Activated naive CD4-positive, alpha-beta T cell treated with anti-CD3 and anti-CD28 coated beads, Interleukin-2, amount 50 U/mL, for 72 hours (primary cell): ENCODE measurements at places on chromosomes 11 and 22.

DNA sequence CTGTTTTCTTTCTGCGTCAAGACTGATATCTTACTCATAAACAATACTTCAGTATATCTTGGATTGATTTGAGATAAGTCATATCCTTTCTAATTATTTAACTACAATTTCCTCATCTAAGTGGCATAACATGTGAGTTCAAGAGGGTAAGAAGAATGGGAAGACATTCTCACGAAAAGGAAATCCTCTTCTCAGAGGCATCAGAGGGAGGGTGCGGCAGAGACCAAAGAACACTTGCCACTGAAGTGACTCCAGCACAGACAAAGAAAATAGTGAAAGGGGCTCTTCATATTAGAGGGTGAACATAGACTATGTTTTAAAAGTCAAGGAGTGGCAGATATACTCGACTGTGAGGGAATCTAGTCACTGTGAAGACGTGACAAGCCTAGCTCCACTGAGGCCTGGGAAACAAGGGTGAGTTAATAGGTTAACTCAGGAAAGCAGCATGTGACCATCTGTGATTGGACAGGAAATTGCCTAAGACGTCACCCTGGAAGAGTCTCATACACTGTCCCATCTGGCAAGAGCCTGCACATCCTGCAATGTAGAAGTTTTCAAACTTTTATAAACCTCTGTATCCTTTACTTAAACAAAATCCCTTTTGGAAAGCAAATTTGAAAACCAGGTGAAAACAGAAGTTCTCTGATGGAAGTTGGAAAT is 1.9 kb upstream of the MMP1 start:
- DNase-seq, result no peak

DNA sequence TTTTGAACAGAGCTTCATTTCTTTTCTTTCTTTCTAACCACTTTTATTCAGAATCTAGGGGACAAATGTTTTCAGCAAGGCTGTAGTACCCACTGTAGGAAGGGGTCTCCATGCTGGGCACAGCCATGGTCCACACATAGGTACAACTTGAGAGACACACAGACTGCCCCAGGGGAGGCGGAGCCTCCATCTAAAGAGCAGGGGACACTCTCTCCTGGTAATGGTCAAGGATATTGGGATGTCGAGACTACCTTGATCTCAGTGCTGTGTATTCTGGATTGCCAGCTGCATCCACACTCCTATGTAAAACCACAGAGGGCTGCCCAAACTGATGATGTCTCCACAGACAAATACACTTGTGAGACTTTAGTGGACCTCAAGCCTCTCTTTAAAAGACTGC is 2.9 kb upstream of the APOL3 start:
- DNase-seq, result no peak

- no peak for DNase-seq
These were observed 138.9 kb upstream of the MTNR1B start for GRCh38 chr11:92830377-92831155.

GRCh38 chr22:43923191-43923590 is 414 bp upstream of the PNPLA3 start:
- DNase-seq, result no peak

- no peak for DNase-seq
These were observed 14.6 kb upstream of the POLD3 start for GRCh38 chr11:74577624-74578396.

GRCh38 chr11:73734993-73735392 is 25.9 kb downstream of the RAB6A start:
- no peak for DNase-seq

- no peak for DNase-seq
These were observed 132.0 kb upstream of the NAV2 start for GRCh38 chr11:19580646-19581045.

DNA sequence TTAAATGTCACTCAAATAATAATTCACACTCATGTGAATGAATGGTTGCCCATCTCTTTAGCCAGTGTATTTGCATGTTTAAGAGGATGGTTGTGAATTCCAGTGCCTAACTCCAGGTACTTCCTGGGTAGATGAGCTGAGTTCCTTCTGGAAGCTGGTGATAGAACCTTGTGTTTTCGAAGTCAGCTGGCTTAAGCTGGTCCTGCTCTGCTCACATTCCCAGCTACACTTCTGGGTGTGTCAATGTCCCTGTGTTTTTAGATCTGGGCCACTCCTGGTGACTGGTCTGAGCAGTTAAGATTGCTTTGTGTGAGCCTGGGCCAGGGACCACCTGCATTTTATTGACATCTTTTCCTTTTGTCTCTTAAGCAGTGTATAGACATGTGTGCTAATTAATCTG is 10.6 kb downstream of the TEAD1 start:
- DNase-seq, result no peak
